ENCODE measurements at places on chromosomes 1 and 21.

DNA sequence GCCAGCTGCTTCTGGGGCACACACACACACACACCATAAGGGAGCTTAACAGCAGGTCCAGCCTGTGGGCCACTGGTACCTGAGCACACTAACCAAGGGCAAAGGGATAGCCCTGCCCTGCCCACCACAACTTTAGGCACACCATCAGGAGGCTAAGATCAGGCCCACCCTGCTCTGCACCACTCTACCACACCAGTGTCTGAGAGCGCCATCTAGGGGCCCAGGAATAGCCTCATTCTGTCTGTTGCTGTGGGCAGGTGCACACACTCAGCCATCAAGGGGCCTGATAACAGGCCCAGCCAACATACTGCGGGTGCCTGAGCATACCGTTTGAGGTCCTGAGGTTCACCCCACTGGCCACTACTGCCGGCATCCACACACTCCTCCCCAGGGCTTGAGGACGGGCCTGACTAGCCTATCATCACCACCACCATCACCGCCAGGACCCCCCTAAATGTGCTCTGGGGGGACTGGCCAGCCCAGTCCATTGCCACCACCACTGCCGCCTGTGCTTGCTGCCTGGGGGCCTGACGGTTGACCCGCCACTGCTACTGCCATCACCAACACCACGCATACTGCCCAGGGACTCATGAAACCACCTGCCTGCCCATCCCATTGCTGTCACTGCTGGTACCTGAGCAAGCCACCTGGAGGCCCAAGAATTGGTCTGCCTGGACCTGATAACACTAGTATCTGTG lies 31.3 kb downstream of the NSL1 start:
- DNase-seq: no peak

DNA sequence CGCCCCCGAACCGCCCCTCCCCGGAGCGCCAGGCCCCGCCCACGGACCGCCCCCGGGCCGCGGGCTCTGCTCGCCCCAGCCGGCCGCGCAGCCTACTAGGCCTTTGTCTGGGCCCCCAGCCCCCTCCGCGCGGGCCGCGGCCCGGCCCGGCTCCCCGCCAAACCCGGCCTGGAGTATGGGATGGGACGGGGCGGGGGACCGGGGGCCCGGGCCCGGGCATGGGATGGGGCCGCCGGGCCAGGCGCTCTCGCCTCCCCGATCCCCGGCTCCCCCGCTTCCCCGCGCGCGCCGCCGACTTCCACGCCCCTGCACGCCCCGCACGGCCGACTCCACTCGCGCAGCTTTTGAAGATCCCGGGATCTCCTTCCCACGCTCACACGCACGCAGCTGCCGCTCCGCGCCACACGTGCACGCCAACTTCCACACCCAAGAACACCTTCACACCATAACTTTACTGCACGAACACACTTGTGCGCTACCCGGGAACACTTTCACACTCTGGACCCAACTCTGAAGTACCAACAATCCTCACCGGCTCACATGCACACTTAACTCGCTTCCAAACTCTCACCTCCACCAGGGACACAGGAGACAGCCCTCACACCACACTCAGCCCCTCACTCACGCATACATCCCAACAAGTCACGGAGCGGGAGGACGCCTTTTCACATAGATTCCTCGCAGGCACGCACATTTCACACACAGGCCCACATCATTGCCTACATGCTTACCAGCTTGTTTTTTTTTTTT lies 437 bp upstream of the HSPG2 start:
- DNase-seq: peak; percentile 64

DNA sequence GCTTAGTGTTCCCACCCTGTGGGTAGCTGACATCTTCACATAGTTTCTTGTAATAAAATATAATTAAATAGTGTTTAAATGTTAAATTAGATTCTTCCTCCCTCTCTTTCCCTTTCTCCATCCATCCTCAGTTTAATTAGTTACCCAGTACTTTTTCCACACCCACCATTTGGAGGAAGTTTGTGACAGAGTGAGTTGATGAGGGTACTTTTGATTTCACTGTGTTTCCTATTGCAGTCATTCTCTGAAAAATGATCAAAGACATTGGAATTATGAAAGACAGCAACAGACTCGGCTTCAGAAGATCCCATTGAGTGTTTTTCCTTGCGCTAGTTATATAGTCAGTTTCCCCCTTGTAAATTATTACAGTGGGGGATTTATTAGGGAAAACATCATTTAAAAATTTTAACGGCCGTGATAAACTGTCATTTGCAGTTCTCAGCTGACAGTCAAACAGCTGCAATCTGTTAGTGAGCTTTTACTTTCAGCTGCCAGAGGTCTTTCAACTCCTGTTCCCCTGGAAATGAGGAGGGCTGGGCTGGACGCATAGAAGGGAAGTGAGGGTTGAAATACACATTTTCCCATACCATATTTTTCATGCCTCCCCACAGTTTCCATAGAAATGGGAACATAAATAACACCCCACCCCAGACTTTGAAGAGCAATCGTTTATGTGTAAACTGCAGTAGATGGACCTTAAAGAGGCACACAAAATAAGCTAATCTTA lies 61.3 kb upstream of the CACYBP start:
- no peak for DNase-seq

DNA sequence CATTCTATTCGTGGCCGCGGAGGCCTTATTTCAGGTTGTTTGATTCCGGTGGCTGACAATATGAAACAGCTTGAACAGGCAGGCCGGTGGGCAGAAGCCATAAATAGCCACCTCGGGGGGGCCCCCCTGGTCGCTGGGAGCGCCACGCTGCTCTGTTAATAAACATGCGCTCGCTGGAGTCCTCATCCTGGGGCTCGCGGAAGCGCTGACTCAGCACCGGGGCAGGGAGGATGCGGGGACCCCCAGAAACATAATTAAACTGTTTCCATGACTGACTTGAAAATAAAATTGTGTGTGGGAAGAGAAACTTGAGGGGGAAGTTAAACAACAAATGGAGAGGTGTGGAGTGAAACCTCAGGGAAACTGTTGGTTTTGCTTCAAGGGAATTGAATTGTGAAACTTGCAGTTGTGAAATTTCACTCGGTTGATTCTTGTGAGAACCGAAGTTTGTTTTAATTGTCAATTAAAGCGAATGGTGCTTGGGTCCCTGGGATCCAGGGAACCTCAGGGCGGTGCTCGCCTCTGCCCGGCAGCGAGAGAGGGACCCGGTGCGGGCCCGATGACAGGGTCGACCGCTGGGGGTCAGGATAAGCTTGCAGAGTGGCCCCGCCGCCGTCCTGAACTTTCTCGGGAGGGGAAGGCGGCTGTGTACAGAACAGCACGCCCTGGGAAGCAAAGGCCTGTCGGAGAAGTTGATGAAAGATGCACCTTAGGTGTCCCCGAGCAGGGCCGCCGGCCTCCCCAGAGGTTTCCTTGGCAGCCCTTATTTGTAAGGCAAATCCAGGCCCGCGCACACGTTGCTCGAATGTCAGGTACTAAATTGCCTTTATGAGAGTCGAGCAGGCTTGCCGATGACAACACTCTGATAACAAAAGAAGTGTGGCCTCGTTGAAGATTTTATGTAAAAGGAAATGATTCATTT lies 176.9 kb upstream of the LMO4 start:
- DNase-seq: no peak

GRCh38 chr1:229094476-229095311 lies 176.2 kb upstream of the RAB4A start:
- DNase-seq: no peak

DNA sequence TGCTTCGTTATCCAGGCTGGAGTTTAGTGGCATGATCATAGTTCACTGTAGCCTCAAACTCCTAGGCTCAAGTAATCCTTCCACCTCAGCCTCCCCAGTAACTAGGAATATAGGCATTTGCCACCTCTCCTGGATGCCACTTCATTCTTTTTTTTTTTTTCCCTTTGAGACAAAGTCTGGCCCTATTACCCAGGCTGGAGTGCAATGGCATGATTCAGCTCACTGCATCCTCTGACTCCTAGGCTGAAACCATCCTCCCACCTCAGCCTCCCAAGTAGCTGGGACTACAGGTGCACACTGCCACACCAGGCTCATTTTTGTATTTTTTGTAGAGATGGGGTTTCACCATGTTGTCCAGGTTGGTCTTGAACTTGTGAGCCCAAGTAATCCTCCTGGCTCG lies 19.3 kb downstream of the OSBPL9 start:
- no peak for DNase-seq

DNA sequence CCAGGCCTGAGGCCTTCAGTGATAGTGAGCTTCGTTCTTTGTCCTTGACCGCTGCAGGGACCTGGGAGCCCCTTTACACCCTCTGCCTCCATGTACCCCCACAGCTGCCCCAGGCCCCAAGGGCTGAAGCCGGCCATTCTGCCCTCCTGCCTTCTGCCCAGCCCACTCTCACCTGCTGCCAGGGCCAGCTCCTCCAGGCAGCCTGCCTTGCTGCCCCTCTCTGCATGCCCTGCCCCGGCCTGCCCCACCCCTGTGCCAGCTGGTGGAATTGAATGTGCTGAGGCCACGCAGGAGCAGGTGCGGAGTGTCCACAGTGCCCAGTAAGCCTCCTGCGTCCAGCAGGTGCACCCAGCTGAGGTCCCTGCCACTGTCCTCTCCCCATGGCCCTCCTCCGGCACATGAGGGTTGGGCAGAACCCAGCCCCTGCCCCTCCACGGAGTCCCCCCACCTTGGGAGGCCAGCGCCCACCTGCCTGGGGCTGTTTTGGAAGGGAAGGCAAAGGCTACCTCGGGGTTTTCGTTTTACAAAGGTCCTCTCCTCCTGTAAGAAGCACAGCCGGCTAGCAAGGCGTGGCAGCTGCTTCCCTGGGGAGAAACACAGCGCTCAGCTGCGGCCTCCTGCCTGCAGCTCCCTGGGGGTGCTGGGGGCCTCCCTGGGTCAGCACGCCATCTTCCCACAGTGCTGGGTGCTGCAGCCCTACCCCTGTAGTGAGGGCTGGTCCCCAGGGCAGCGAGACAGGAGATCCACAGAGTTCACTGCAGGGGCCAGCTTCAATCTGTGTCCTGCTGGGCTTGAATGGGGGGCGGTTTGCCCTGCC lies 21.0 kb downstream of the MMEL1 start:
- no peak for DNase-seq

DNA sequence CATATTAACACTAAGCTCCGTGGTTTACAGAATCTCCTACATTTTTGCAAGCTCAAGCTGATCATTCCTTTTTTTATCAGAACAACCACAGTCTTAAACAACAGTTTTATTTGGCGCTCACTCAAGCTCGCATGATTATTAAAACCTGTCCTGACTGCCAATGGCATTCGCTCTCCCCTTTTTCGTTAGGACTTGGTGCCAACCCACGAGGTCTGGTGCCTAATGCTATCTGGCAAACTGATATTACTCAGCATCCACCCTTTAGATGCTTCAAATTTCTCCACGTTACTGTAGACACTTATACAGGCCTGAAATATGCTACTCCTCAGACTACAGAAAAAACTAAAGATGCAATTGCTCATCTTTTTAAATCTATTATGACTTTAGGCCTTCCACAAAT lies 23.0 kb upstream of the ITLN1 start:
- DNase-seq: no peak

DNA sequence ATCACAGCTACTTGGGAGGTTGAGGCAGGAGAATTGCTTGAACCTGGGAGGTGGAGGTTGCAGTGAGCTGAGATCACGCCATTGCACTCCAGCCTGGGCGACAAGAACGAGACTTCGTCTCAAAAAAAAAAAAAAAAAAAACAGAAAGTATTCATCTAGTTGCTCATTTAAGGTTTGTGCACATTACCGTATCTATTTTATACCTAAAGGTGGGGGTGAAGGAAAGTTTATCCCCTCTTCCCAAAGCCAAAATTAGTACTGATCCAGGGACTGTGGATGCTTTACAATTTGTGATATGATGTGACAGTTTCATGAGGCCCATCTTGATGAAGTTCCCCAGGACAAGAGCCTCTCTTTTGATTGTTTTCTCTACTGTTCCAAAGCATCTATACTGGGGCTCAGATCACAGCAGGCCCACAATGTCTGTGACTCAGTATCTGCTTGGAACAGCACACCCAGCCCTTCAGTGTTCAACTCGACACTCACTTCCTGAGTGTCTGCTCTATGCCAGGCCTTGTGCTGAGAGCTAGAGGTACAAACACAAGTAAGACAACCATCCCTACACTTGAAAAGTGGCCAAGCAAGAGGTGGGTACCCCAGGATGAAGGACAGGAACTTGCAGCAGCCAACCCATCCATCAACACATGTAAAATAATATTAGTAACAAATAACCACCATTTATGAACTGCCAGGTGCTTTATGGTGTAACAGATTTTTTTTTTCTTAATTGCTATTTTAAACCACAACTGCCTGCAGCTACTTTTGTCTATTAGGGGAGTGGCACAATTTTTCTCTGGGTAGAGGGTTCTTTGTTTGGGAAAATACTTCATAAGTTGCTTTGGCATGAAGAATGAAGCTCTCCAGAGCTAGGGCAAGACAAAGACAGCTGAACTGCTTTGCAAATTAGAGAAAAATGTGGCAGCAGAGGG lies 29.0 kb upstream of the KHDRBS1 start:
- DNase-seq: no peak

- no peak for DNase-seq
Observed at GRCh38 chr1:92707292-92707691, 77.6 kb downstream of the EVI5 start.

GRCh38 chr1:1282998-1283397 lies 2.8 kb downstream of the SCNN1D start:
- no peak for DNase-seq

DNA sequence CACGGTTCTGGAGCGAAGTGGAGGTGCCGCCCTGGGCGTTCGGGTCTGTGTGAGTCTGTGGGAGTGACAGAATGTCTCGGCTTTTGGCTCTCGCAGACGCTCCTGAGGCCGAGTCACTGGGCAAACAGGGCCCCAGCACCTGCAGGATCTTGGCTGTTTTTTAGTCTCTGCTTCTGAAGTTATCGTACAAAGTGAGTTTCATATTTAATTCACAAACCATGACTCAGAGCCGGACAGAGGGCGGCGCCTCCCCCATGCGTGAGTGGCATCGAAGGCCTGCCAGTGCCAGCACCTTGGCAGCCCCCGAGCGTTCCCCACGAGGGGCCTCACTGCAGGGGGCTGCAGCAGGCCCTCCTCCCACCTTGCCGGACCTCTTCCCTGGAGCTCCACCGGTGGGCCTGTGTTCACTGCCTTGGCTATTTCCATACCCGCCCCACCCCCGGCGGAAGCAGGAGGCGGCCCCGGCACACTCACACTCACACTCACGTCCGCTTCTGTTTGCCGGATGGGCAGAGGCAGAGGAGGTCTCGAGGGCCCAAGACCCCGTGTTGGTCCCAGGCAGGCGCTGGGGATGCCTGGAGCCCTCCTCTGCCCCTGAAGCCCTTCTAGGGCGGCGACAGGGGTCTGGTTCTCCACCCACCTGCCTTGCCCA lies 56.3 kb downstream of the MORN1 start:
- no peak for DNase-seq

- DNase-seq: no peak
Observed at GRCh38 chr21:42500736-42501135, 4.7 kb upstream of the RSPH1 start.

GRCh38 chr1:234000557-234001041 lies 96.1 kb downstream of the SLC35F3 start:
- no peak for DNase-seq

- no peak for DNase-seq
Observed at GRCh38 chr1:99365545-99365944, 101.3 kb downstream of the PLPPR4 start.

DNA sequence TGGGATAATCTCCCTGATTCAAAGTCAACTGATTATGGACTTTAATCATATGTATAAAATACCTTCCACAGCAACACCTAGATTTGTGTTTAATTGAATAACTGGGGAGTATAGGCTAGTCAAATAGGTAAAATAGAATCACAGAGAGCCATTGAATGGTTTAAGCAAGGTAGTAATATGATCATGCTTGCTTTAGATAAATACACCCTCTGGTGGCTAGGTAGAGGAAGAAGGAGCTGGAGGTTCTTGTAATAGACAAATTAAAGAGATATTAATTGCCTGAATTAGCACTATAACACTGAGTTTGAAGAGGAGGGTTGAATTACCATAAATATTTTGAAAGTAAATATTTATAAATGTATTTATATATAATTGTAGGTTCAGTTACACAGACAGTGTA lies 40.3 kb downstream of the DIRAS3 start:
- no peak for DNase-seq
